Effector memory CD4-positive, alpha-beta T cell (primary cell): ENCODE measurements at places on chromosomes 16 and 17.

DNA sequence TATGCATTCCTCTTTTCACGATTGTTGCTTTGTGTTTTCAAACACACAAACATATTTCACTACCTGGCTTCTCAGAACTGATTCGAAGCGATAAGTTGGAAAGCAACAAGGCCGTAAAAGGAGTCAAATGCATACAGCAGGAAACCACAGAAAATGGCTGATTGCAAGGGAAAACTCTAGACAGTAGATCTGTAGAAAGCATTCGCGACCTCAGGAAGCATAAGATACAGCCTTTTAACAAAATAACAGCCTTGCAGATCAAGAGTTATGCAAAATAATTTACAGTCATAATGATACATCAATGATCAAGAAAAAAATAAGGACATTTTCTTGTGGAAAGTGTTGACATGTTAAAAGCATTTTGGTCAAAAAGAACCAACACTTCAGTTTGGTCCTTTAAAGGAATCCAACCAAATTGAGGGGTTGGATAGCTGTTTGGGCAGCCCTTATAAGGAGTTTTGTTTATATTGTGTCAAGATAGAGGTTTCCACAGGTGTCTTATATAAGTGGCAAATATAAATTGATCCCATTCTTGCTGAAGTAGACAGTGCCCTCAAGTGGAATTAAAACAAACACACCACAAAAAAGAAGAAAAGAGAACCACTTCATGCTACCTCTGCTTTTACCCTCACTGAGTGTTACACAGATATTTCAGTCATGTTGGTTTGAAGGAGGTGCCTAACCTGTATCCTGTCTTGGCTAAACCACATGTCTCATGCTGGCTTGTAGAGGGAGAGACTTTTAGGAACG lies 5.5 kb downstream of the CYLD start:
- no peak for DNase-seq

DNA sequence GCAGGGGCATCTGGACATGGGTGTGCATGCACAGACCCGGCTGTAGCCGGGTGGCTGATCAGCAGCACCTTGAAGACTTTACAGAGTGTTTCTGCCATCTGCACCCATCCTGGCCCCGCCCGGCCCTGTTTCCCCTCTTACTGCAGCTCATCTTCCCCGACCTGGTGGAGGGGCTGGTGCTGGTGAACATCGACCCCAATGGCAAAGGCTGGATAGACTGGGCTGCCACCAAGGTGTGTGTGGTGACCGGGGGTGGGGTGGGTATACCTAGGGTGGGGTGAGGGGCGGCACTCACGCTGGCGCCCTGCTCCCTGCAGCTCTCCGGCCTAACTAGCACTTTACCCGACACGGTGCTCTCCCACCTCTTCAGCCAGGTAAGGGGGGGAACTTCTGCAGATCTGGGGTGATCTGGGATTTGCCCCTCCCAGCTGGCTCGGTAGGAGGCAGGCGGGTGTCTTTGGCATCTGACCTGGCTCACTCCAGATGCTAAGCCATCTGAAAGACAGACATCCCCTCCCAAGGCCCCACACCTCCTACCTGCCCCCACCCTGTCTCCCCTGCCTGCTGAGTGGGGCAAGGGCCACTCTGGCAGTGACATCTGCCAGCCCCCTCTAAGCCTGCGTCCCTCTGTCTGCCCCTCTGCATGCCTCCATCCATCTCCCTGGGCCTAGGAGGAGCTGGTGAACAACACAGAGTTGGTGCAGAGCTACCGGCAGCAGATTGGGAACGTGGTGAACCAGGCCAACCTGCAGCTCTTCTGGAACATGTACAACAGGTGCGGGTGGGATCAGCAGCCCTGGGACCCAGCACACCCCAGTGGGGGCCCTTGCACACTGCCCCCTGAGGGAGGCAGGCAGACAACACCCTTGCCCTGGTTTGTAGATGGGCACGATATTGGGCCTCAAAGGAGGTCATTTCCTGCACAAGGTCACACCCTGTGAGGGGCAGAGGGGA lies 6.6 kb downstream of the NDRG4 start:
- no peak for DNase-seq

DNA sequence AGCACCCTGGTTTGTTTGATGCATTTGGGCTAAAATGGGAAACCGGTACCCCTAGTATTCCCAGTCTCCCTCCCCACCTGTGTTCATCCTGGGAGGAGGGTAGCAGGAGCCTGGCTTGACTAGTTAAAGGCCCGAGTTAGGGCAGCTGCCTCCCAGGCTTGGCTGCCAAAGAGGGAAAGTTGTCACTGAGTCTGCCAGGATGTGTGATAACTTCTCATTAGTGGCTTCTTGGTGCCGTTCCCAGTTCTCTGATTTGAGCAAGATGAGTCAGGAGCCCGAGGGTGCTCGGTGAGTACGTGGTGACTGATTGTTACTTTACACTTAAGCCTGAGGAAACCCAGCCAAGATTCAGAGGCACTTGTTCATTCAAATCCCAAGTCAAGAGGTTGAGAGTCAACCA lies 2.5 kb downstream of the KRT32 start:
- no peak for DNase-seq

GRCh38 chr17:45429339-45430005 lies 3.2 kb downstream of the ARHGAP27 start:
- DNase-seq, result no peak

DNA sequence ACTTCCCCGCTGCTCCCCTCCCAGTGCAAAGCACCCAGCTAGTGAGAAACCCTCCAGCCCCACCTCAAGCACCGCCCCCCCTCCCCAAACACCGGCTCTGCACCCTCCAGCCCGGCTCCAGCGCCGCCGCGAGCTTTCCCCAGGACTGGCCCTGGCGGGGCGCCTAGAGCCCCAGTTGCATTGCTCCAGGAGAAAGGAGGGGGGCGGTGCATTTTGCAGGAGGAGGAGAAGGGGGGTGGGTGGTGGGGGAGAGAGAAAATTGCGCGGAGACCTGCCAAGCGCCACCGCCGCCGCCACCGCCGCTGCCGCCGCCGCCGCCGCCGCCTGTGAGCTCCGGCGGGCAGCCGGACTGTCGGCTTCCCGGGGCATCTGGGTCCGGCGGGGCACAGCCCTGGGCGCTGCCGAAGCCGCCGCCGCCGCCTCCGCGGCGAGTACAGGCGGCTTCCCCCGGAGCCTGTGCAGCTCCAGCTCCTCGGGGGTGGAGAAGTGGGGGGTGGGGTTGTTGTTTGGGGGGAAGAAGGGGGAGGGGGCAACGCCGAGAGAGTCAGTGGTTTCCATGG lies 333 bp upstream of the NOG start:
- DNase-seq, result no peak

DNA sequence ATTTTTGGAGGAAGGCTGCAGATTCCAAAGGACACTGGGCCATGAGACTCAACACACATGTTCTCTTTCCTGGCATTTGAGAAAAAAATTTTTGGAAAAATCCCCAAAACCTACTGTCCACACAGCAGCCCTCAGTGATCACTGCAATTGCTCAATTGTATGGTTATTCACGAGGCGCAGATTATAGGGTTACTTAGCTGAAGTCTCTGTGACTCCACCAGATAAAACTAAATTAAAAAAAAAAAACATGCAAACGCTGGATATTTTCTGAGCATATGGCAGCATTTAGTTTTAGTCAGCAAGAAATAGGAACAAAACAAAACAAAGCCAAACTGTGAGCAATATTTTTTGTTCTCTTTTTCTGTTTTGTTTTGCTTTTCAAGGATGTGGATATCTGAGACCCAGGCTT lies 83.8 kb upstream of the FAM20A start:
- DNase-seq, result no peak

GRCh38 chr16:89450537-89450936 lies 39.8 kb downstream of the ANKRD11 start:
- DNase-seq, result no peak

GRCh38 chr16:79801646-79802045 lies 201.1 kb upstream of the MAF start:
- DNase-seq, result no peak

- DNase-seq, result no peak
Measured at GRCh38 chr16:72910381-72910780, 137.5 kb downstream of the ZFHX3 start.

GRCh38 chr17:12993631-12994030 lies 24.2 kb downstream of the ELAC2 start:
- no peak for DNase-seq

DNA sequence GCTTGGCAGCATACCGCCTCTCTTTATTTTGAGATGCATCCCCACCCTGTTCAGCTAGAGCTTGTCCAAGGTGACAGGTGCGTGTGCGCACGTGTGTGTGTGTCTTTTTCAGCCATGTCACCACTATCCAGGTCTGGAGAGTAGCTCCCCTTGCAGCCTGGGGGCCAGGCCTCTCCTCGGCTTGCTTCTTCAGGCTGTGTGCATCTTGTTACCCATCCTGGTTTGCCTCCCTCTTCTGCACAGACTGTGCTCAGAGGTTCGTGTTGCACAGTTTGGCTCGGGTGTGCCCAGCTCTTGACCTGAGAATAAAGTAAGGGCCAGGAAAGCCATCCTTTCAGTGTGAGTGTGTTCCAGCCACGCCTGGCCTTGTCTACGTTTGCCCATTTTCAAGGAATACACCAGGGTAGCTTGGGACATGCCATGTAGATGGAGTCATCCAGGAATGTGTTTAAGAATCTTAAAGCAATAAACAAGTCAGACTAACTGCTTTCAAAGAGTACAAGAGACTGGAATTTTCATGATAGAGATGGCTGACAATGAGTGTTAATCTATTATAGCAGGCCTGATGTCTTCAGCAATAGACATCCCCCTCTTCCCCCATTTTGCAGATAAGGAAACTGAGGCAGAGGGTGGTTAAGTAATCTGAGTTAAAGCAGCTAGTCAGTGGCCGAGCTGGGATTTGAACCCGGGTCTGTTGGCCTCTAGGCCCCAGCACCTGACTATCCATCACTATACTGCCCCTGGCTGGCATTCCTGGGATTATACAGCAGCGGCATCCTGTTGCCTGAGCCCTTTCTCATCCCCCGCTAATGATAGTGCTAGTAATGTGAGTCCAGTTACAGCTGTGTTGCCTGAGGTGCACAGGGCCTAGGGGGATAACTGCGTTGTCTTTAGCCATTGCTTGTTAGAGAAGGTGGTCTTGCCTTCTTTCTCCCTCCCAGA lies 77.9 kb downstream of the KSR1 start:
- no peak for DNase-seq

DNA sequence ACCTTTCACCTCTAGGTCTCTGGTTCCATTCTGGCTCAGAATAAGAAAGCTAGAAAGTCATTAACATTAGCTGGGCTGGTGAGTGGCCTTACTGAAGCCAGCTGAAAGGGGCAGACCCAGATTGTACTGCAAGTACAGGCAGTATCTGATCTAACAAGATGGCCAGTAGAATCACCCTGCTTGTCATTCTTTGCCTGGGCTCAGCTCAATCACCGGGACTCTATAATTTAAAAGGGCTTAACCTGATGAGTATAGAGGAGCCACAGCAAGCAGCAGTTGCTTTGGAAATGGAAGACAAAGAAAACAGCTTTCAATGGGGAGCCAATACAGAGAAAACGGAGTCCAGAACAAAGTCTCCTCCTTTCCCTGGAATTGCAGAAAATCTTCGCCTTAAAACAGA lies 13.6 kb downstream of the CDH8 start:
- DNase-seq, result no peak

DNA sequence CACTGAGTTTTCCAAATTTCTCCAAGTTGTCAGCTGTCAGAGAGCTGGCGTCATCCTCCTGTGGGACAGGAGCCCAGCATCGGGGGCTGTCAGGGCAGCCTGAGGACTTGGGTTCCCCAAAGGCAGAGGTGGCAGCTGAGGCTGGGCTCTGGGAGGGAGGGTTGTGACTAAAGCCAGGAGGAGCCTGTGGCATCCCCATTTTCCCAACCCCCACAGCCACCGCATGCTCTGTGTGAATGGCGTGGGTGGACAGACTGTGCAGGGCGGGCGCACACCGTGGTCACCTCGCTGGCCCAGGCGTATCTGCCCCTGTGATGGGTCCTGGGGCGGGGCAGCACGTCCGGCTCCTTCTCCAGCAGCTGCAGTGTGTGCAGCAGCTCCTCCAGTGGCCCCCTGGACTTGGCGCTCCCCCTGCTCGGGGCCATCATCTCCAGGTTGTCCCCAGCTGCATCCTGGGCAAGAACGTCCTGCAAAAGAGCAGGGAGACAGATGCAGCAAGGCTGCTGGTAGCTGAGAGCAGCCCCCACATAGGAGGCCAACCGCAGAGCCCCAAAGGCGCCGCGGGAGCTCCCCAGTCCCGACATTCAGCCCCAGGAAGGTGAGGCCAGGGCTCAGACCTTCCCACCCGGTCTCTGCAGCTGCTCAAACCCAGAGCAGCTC lies 24.8 kb downstream of the CEP131 start:
- DNase-seq, result no peak

DNA sequence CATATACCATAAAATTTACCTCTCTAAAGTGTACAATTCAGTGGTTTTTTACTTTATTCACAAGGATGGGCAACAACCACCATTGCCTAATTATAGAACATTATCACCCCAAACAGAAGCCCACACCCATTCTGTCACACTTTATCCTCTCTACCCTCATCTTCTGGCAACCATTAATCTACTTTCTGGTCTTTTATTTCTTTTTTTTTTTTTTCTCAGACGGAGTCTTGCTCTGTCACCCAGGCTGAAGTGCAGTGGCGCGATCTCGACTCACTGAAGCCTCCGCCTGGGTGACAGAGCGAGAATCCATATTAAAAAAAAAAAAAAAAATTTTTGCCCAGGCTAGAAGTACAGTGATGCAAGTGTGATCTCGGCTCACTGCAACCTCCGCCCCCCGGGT lies 90.7 kb upstream of the CLEC18B start:
- no peak for DNase-seq

GRCh38 chr17:70560471-70560870 lies 391.1 kb downstream of the KCNJ2 start:
- DNase-seq, result no peak

GRCh38 chr17:1460233-1460632 lies 4.2 kb upstream of the CRK start:
- no peak for DNase-seq

DNA sequence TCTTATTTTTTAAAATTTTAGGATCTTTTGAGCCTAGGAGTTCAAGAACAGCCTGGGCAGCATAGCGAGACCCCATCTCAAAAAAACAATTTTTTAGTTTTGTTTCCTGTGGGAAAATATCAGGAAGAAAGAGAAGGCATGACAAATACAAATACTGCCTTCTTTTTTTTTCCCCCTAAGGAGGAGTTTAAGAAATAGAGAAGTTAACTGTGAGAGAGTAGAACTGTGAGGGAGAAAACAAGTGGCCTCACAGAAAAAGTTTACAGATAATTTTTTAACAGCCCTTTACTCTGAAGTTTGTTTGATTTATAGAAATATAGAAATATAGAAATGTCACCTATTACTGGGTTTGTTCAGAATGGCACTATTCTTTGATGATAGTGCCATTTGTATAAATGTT lies 21.1 kb downstream of the TTYH2 start:
- DNase-seq, result no peak

DNA sequence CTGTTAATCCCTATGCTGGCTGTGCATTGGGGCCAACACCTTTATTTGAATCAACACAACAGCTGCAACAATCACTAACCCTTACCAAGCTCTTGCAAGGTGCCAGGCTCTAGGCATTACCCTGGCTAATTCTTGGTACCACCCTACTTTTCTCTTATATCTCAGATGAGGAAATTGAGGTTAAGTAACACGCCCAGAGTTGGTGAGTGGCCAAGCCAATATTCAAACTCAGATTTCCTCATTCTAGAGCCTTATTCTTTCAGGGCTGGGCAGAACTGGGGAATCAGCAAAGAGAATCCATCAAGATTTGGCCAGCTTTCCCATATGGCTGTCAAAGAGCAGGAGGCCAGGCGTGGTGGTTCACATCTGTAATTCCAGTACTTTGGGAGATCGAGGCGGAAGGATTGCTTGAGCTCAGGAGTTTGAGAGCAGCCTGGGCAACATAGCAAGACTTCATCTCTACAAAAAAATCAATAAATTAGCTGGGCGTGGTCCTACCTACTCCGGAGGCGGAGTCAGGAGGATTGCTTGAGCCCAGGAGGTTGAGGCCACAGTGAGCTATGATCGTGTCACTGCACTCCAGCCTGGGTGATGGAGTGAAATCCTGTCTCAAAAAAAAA lies 23.7 kb downstream of the ARSG start:
- no peak for DNase-seq
